Skeletal muscle tissue (tissue), 5 donors: ENCODE measurements at places on chromosomes 6 and 20. TPM values are rescaled to one million over a fixed set of nuclear protein-coding genes. Genes with fewer than 3 reads are reported as not detected.

Gene CTCFL
- total RNA-seq = not detected

Gene SRC
- total RNA-seq = 7.8 TPM

Gene KCNK15
- total RNA-seq = under 0.01 TPM

Gene CDH4
- 0.52 TPM for total RNA-seq

Gene TBCC
- total RNA-seq = 57.9 TPM

Gene SIRPD
- total RNA-seq = not detected

Gene GRM1
- total RNA-seq = under 0.01 TPM

Gene SLC9A8
- total RNA-seq = 3.1 TPM
